Stimulated activated naive CD4-positive, alpha-beta T cell (primary cell): ENCODE measurements at places on chromosomes 4 and X.

DNA sequence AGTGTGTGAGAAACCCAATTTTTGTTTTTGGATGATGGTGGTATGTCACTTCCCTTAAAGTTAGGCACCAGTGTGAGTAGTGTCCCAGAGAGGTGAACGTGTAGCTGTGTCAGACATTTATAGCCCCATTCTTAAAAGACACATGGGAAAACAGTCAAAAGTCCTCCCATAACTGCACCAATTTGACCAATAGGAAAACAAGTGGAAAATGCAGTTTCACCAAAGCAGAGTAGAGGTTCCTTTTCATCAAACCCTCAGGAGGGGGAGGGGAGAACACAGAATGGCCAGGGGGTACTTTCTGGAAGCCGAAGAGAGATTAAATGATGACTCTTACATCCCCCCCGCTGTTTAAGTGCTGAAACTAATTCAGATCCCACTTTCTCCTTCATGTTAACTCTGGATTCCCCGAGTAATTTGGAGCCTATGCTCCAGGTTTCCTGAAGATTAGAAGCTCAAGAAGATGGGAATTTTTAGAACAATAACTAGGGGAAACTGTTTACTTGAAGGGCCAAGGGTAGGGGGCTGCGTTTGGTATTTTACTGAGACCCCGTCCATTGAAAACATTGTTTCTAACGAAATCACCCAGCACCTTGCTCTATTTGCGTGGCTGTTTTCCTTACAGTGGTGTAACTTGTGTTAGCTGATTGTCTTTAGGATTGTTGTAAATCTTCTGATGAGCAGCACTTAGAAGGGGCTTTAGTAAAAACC, 2.1 kb upstream of the LEF1 start:
- DNase-seq, result no peak

- no peak for DNase-seq
Observed at GRCh38 chr4:43251841-43252240, 359.3 kb downstream of the GRXCR1 start.

DNA sequence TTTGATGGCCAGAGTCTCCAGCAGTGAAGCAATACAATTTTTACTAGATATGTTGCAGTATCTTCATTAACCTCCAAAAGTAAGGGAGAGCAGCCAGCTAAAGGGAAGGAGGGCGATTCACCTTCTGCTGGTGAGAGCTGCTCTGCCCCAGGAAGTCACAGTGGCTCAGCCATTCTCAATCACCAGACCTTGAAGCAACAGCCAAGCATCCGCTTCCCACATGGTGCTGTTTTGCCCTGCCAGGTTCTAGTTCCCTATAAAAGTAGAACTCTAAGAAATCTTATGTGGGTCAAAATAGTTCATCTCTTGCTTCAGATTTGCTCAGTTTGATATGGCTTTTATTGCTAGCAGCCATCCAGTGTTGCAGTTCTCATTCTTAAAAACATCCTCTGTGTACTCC, 166.8 kb downstream of the STIM2 start:
- no peak for DNase-seq

- DNase-seq, result no peak
Observed at GRCh38 chrX:65987811-65988210, 52.1 kb downstream of the VSIG4 start.

GRCh38 chrX:585115-585808, 45.3 kb upstream of the SHOX start:
- no peak for DNase-seq
